GM23248 (cell line): ENCODE measurements at places on chromosomes 2 and 18.

DNA sequence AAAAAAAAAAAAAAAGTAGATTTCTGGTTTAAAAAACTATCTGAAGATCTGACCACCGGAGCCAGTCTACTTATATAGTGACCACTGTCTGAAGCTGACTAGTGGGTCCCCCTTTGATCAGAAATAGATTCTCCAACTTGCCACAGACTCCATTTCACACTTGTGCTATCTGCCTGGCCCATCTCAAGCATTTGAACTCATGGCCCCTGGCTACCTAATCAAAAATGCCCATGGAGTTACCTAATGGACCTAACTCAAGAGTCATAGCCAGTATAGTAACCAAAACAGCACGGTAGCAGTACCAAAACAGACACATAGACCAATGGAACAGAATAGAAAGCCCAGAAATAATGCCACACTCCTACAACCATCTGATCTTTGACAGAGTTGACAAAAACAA, 17.0 kb upstream of the ATL2 start:
- no peak for DNase-seq

DNA sequence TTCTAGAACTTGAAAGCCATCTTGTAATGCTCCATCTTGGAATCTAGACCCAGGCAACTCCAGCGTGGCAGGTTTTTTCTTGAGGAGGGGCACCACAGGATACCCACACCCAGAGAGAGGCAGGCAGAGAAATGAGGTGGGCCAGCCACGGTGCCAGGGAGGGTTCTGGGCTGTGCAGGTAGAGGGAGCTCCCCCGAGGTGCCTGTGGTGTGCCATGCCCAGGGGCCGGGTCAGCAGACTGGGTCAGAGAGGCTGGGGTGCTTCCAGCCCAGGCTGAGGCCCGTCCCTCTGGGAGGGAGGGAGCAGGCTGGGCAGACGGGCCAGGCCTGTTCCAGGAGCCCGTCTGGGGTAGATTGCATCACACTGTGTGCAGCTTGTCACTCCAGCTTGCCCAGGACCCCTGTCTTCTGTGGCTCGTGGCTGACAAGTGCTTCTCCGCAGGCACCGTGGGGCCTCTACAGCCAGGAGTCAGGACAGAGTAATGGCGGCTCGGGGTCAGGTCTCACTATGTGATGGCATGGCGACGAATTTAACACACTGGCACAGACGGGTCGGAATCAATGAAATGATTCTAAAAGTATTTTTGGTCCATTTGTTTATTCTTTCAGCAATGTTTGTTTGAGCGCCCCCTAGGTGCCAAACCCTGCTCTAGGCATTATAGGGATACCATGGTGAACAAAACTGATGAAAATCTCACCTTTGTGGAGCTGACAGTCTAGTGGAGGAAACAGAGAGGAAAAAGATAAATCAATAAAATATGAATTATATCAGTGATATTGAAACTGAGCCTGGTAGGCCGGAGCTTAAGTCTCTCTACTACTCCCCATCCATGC, 144.0 kb downstream of the ACOXL start:
- no peak for DNase-seq

GRCh38 chr2:5121121-5121520, 571.1 kb upstream of the SOX11 start:
- no peak for DNase-seq

- no peak for DNase-seq
Observed at GRCh38 chr2:68519236-68519635, 51.9 kb downstream of the APLF start.

- peak; percentile 19 for DNase-seq
Observed at GRCh38 chr2:38590053-38590452, 12.7 kb downstream of the HNRNPLL start.

DNA sequence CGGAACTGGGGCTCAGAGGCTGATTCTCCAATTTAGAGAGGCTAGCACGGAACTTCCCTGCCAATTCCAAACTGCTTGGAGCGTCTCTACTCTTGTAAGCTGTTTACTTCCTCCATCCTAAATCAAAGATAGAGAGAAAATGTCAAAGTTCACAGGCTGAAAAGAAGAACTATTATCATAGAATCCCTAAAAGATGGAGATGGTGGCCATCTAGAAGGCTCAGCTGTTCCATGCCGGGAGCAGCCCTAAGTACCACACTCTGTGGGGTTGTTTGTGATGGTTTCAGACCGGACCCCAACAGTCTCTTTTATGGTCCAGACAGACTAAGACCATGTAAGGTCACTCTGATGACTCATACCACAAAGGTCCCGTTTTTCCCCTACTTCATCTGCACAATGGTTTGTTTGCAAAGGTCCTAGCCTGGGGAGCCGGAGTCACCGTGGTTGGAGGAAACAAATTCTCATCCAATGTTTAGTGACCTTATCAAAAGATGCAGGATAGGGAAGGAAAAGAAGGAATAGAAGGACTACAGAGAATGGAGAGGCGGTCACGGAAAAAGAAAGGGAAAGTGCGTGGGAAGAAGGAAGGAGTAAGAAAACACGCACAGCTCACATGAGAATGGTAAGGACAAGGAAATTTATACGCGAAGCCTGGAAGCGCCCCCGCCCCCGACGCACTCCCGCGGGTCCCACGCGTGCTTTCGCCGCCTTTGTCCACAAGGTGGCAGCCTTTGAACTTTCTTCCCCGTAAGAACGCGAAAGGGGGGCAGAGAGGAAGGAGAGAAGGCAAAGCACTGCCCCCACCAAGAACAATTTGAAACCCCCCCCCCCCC, 453 bp upstream of the ANTXR1 start:
- peak; percentile 88 for DNase-seq

GRCh38 chr2:224286923-224287322, 115.0 kb downstream of the FAM124B start:
- peak; percentile 25 for DNase-seq

DNA sequence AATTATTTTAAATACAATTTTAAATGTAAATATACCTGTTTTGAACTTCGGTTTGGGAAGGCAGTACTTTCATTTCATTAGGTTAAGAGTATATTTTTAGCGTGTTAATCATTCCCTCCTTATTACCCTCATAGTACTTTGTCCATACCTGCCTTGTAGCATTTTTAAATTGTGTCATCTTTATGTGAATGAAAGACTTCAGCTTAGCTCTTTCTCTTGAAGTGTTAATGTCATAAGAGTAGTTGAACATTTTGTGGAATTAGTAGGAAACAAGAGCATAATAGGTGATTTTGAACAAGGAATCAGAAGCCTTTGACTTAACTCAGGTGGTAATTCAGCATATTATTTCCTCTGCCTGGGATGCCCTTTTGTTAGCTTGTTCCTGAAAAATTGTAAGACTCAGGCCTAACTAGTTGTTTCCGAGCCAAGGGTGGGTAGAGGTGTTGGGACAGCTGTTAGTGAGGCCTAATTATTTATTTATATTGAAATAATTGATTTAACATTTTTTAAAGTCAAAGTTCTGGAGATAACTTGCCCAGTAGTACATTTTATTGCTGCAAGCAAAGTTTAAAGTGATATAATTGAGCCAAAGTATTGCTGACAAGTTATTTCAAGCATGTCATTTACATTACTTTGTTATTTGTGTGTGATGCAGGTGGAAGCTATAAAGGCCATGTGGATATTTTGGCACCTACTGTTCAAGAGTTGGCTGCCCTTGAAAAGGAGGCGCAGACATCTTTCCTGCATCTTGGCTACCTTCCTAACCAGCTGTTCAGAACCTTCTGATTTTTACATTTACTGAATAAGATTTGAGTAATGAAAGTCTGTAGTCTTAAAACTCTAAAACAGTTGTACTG, 38.7 kb downstream of the DDX1 start:
- DNase-seq = no peak

- no peak for DNase-seq
Observed at GRCh38 chr2:224259831-224260230, 142.1 kb downstream of the FAM124B start.

- DNase-seq = no peak
Observed at GRCh38 chr2:180143633-180144337, 136.7 kb upstream of the CWC22 start.

DNA sequence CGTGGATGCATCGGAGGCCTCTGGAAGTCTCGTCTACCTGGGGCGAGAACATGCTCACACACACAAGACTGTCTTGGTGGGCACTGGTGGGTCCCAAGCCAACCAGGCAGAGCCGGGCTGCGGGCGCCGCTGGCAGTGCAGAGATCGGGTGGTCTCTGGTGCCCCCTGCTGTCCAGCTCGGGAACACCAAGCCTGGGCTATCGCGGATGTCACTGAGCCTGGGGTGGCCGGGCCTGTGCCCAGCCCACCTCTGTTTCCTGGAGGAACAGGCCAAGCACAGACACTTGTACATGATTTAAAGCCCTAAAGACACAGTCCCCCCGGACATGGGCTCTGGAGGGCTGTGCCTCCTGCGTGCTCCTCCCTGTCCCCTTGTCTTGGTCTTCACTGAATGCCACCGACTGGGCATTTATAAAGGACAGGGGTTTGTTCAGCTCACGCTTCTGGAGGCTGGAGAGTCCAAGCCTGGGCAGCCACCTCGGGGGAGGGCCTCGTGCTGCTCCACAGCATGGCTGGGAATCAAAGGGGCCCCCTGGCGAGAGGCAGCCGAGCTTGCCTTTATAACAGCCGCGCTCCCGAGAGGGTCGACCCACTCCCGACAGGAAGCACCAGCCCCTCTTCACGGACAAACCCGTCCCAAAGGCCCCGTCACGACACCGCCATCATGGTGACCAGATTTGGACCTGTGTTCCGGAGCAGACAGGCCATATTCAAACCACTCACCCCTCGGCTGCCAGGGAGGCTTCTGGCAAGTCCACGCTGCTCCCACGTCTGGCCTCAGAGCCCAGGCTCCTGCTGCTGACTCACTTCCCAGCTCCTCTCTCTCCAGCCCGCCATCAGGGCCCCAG, 3.6 kb upstream of the OTOS start:
- DNase-seq = peak; percentile 66

DNA sequence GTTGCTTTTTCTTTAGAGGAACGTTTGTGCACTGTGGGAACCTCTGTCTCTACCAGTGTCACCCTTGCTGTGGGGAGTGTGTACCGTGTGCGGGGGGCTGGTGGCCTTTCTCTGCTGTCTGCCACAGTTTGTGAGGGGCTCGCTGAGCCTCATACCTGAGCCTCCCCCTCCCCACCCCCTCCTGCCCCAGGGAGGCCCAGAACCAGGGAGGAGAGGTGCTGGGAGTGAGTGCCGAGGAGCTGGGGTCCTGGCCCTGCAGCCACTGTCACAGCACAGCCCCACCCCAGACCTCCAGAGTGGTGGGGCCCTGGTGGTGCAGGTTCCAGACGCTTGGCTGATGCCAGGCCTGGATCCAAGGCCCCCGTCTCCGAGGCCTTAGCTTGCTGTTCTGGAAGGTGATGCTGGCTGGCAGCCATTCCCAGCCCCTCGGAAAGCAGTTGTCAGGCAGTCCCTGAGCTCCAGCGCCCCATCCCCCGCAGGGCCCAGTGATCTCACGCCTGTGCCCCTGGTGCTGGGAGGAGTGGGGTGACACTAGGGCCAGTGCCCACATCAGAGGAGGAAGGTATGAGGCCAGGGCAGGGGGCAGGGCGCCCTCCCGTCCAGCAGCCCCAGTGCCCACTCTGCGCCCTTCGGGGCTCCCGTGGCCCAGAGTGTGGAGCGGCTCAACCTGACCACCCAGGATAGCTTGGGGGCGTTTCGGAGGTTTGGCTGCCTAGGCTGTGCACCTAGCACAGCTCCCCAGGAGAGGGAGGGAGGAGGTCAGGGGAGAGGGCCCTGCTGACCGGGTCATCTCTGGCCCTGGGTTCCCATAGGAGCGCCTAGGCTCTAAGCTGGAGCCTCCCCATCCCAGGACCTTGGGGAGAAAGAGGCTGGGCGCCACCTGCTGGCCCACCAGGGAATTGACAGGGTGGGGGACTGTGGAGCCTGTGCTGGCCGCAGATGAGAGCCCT, 53.0 kb upstream of the ALPP start:
- DNase-seq = peak; percentile 38

- peak; percentile 95 for DNase-seq
Observed at GRCh38 chr2:121944072-121944831, 188.8 kb downstream of the TSN start.

- no peak for DNase-seq
Observed at GRCh38 chr2:232014681-232015080, 53.2 kb downstream of the DIS3L2 start.

DNA sequence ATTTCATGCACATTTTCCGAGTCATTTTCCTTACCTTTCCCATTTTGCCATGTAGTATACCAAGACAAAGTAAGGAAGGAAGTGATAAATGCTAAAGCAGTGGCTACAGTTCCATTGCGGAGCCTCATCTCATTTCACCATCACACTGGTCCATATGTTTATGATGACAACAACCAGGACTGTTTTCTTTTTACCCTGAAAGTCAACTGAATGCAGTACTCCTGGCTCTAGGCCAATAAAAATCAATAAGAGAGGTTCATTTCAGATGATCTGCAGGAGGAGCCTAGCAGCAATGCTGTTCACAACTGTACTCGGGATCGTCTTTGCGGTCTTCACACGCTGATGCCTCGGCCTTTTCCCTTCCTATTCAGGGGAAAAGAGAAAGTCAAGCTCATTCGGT, 4.7 kb downstream of the MGAT4A start:
- no peak for DNase-seq

GRCh38 chr2:96111257-96111640, 5.1 kb downstream of the ADRA2B start:
- DNase-seq = no peak

- no peak for DNase-seq
Observed at GRCh38 chr2:108621687-108622681, 87.7 kb downstream of the LIMS1 start.

DNA sequence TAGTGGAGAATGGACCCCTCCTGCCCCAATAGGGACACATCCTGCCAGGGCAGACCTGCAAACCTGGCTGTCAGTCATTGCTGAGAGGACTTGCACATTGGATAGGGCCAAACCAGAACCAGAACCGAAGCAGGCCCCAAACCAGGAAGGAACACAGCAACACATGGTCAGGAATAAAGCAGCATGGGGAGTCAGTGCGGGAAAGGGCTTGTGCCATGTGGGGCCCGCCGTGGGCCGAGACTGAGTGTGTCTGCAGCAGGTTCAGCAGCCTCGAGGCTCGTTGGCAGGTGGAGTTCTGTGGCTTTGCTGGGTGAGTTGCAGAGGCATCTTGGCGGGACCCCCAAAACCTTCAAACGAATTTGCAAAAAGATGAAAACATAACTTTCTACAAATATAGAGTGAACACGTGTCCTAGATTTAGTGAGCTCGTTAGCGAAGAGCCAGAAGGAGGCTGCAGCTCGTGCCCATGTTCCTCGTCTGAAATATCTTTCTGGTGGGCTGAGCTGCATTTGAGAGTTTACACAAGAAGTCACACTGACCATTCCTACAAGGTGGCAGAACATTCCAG, 44.9 kb upstream of the LDLRAD4 start:
- no peak for DNase-seq

- peak; percentile 36 for DNase-seq
Observed at GRCh38 chr2:205590759-205591158, 91.5 kb upstream of the NRP2 start.

- no peak for DNase-seq
Observed at GRCh38 chr2:127130421-127130820, 23.5 kb upstream of the BIN1 start.

GRCh38 chr2:51293566-51294200, 261.8 kb upstream of the NRXN1 start:
- no peak for DNase-seq

GRCh38 chr2:6554466-6554865, 311.2 kb downstream of the CMPK2 start:
- DNase-seq = no peak
